ENCODE measurements at places on chromosomes 1 and 21. TPM values are rescaled to one million over a fixed set of nuclear protein-coding genes. Genes with fewer than 3 reads are reported as not detected.

The S100A13 gene
- 44.4 TPM for total RNA-seq

- no peak for DNase-seq
These were observed 3.2 kb downstream of the MYBPH start for GRCh38 chr1:203172184-203173010.

DNA sequence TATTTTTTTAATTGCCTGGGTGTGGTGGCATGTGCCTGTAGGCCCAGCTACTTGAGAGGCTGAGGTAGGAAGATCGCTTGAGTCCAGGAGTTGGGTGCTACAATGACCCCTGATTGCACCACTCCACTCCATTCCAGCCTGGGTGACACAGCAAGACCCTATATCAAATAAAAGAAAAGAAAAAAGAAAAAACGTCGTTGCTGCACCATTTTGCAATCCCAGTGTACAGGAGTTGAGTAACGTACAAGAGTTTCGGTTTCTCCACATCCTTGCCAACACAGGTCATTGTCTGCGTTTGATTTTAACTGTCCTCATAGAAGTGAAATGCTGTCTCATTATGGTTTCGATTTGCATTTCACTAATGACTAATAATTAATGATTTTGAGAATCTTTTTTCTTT, 7.9 kb downstream of the ZNF684 start:
- DNase-seq, result no peak

The OR2T11 gene
- total RNA-seq, result not detected

DNA sequence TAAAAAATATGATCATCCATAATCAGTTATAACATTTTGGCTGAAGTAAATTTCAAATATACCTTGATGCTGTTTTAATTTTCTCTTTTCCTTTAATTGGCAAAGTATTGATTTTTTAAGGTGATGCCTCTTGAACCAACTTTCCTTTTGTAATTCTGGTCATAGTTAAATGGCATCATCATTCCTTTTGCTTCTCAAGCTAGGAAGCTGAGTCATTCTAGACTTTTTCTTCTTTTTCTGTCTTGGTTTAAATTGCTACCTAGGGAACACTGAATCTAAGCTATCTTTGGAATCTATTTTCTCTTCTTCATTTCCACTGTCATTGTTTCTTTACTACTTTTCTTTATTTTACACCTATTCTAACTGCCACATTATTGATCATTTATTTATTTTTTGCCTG, 162.7 kb downstream of the HMCN1 start:
- no peak for DNase-seq

DNA sequence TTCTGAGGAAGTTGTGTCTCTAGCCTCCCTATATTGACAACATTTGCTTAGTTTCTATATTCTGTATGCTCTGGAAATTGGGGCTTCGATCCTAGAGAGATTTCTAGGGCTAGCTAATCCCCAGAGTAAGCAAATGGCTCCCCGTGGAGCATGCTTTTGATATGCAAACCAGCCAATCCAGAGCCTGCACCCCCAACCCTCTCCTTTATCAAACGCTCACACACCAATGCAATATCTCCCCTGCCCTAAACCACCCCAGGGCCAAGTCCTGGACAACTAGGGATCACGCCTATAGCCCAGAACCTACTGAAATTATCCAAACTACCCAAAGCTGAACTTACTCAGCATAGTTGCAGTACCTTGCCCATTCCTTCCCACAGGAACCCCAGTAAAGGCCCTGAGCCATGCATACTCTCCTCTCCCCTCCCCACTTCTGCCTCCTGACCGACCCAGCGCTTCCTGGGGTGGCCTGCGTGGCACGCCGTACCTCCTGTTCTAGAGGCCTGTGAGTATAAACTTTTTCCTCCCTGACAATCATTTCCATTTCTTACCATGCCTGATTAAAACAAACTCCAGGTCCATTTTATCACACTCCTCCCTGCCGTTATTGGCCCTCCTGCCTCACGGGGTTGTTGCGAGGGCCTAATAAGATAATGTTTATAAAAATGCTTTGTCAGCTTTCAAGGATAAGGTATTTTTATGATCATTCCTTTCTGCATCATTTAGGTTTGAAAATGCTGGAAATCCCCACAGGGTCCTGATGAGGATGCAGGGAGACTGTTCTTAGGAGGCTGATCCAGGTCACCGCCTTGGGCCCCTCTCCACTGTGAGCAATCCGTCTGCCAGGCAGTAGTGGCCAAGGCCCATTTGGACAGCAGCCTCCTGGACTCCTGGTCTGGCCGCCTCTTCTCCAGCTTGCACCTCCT, 102.7 kb downstream of the TENT5C start:
- DNase-seq, result no peak

- DNase-seq, result no peak
These were observed 6.9 kb downstream of the PTPRF start for GRCh38 chr1:43537423-43538142.

- DNase-seq, result no peak
These were observed 10.6 kb upstream of the GIPC2 start for GRCh38 chr1:78035121-78035520.

- DNase-seq, result no peak
These were observed 2.6 kb downstream of the LRRC41 start for GRCh38 chr1:46300673-46301405.

- DNase-seq, result no peak
These were observed 197.7 kb downstream of the GREM2 start for GRCh38 chr1:240414237-240414636.

GRCh38 chr1:54645806-54646676, 4.5 kb downstream of the MROH7 start:
- DNase-seq, result no peak

DNA sequence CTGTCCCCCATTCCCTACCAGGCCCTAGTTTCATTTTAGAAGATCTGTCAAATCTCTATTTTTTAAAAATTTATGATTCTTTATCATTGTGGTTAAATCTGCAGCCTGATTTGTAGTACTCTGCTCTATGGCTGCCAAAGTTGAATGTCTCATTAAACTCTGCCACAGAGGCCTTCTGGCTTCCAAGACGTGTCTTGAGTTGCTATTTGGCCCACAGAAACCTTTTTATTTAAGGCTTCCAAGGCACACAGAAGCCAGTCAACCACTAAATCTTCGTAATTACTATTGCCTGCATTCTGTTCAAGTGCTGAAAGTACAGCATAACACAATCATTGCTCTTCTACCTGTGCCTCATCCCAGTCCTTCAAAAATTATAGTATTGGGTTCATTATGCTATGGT, 971.0 kb downstream of the NCAM2 start:
- DNase-seq, result no peak

All from esophagus squamous epithelium (tissue), 5 donors.